Inflammatory macrophage treated with lipopolysaccharide for 1 hour (primary cell): ENCODE measurements at places on chromosomes 13 and 19.

DNA sequence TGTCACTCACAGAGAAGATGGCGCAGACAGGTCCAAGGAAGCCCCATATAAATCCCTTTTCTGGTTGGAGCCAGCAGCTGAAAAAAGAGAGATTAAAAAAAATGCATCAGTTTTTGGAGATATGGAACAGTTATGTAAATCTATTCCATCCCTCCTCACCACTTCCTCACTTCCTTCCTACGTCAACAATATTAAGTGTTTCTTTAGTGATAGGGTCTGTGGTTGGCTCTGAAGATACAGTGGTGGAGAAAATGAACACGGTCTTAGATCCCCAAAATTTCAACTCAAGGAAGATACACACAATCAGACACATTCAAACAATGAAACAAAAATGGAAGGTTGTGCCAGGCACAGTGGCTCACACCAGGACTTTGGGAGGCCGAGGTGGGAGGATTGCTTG is 31.5 kb downstream of the ADGRE2 start:
- DNase-seq, result no peak

DNA sequence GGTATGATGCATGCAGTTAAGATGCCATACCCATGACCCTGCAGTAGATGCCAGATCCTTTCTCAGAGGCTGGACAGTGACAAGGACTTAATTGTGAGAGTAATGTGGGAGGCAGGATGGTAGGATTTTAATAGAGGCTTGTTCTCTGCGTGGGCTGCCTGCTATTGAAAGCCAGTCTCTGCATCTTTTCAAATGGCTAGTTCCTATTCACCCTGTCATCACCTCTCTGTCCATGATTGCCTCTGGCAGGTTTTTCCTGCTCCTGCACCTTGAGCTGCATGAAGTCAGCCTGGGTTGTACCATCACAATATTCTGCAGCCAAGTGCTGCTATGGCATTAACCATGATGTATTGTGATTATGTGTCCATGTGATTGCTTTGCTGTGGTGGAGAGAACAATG is 440.5 kb downstream of the ITGBL1 start:
- no peak for DNase-seq

DNA sequence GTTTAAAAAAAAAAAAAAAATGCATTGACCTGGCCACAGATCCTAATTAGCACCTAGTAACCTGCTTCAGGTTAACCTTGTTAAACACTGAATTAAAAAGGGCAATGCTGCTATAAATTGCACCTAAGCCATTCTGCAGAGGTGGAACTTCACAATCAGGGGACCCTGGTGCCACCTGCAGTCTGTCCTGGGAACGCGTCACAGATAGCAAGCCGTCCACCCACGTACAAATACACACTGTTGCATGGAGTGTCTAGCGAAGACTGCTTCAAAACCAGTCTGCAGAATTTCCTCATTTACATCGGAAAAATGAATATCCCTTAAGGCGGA is 169.3 kb downstream of the COL4A1 start:
- DNase-seq, result no peak

DNA sequence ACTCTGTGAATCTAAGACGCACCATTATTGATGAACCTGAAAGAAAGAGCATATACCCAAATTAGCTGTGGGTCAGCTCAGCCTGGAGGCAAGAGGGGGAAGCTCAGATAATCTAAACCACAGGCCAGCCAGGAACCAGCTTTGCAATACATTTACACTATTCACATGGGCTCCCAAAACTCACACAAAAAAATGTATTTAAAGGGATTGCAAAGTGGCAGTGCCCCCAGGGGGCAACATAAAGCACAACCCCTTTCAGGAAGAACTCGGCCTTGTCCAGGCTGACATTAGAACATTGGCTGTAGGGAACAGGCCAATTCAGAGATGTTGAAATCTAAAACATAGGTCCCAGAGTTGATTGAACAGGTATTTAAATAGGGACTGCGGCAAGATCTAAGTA is 3.2 kb upstream of the PROZ start:
- no peak for DNase-seq

GRCh38 chr13:81458170-81458569 is 1117.2 kb upstream of the SPRY2 start:
- no peak for DNase-seq

DNA sequence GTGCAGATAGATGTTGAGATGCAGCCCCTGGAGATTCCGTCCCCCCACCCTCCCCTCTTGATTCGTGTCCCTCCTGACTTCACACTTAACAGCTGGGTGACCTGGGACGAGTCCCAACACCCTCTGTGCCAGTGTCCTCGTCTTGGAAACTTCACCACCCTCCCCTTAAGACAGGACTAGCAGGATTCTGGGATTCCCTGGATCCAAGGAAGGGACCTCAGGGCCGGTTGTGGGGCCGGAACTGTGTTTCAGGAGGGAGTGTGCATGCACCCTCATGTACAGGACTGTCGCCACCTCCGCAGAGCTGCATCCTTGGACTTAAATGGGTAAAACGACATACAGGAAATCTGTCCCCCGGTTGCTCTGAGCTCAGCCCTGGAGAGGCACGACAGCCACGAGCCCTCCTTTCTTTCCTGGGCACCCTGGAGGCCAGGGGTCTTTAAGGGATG is 990 bp downstream of the MYO9B start:
- DNase-seq, result no peak

DNA sequence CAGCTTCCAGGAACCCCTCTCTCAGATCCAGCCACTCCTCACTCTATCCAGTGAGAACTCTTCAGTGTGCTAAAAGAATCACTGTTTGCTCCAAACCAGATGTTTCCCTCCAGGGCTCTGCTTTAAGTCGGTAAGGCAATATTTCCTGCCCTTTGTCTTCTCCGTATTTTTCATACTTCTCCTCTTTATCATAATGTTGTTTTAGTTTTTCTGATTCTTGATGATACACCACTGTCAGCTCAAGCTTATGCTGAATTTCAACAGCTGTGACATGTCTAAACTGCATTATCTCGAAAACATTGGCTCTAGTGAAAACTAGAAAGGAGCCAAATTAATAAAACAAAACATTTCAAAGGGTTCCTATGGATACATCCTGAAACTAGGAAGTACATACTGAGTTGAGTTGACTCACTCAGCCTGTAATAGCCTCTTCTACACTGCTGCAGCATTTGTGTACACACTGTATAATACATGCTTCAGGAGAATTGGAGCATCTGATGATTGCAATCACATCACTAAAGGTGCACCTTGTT is 39.8 kb downstream of the GPR180 start:
- no peak for DNase-seq

DNA sequence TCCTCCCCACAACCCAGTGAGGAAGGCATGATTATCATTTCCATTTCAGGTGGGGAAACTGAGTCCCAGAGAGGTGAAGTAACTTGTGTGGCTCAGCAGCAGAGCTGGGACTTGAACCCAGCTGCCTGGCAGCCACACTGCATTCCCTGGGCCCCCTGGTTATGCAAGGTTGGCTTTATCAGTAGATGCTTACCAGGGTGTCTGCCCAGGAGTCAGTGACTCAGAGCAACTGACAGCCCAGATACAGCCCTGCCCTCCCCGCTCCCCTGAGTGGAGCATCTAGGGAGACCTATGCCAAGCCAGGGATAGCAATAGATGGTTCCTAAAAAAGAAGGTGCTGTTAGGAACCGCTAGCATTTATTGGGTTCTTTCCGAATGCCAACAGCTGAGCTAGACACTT is 5.9 kb downstream of the IGLON5 start:
- no peak for DNase-seq

GRCh38 chr19:38298821-38299680 is 5.0 kb upstream of the C19orf33 start:
- no peak for DNase-seq

GRCh38 chr13:50831512-50831911 is 12.0 kb downstream of the DLEU7 start:
- DNase-seq, result no peak

DNA sequence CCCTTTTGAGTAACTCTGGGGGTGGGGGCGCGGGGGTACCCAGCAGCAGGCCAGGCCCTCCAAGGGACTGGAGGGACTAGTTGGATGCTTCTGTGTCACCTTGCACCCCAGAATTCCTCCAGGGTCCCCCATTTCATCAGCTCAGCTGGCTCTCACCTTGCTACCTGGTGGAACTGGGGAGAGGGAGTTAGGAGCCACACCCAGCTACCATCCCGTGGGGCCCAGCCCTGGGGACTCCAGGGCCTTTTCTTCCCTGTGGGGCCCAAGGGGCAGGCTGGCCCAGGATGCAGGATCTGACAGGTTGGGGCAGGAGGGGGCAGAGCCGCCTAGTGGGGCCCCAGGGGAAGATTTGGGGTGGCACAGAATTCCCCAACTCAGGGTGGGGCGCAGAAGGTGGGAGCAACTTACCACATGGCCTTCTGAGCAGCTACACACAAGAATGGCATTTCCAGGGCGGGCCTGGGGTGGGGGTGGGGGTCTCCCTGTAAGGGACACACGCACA is 32.8 kb upstream of the NANOS3 start:
- peak; percentile 48 for DNase-seq

DNA sequence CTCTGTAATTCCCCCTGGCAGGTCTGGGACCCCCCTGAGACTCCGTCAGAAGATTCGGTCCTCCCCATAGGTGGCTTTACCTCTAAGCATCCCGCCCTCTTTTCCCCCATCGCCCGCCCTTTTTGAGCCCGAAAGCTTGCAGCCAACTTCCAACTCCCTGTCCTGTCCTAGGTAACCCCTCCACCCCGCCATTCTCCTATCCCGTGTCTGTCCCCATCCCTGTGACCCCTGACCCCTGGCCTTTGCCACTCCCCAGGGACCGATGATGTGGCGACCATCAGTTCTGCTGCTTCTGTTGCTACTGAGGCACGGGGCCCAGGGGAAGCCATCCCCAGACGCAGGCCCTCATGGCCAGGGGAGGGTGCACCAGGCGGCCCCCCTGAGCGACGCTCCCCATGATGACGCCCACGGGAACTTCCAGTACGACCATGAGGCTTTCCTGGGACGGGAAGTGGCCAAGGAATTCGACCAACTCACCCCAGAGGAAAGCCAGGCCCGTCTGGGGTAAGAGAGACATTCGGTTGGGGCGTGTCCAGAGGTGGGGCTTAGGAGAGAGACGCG is 488 bp downstream of the RCN3 start:
- DNase-seq, result no peak

DNA sequence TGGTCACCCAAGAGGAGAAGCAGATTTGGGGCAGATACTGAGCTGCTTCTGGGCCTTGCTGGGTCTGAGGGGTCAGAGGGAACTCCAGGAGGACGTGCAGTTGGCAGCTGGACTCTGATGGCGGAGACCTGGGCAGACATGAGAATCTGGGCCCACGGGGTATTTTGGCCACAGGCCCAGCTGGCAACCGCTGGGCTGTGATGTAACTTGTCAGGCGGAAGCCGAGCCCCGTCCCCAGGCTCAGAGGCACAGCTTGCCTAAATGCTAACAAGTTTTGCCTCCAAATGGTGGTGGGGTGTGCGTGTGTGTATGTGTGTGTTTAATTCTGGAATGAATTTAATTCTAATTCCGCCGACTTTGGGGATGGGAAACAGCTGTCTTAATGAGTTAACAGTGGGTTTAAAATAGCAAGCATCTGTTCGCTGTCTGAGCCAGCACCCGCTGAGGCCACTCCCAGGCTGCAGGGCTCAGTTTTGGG is 11.6 kb downstream of the ZNRF4 start:
- DNase-seq, result no peak

- DNase-seq, result no peak
These were observed 84.3 kb downstream of the NUFIP1 start for GRCh38 chr13:44904967-44905366.

GRCh38 chr19:50341091-50341564 is 12.0 kb upstream of the KCNC3 start:
- peak; percentile 88 for DNase-seq
